ENCODE measurements at places on chromosomes 2 and 18.

DNA sequence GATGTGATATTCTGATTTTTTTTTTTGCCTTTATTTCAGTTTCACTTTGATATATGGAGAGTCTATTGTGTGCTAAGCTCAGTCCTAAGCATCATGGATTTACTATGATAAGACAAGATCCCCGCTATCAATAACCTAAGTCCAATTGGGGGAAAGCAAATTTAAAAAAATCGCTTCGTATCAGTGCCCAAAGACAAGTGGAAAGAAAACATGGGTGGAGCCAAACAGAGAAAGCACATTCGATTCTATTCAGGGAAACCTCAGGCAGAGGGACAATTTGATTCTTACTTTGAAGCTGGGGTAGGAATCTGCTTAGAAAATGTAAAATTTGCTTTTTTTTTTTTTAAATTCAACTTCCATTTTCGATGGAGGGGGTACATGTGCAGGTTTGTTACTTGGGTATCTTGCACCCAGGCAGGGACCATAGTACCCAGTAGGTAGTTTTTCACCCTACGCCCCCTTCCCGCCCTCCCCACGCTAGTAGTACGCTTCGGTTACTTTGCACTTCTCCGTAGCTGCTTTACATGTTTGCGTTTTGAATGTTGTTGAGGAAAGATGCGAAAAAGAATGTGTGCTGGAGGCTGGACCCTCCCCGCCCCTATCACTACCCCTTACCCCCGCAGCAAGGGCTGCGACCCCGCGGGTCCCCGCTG lies 12.4 kb downstream of the KIF5C start:
- DNase-seq: no peak

GRCh38 chr2:239538357-239539052 lies 137.7 kb upstream of the HDAC4 start:
- DNase-seq: peak; percentile 16

- no peak for DNase-seq
These were observed 21.2 kb upstream of the DARS1 start for GRCh38 chr2:136006658-136007057.

GRCh38 chr2:227822416-227823003 lies 8.9 kb downstream of the CCL20 start:
- DNase-seq: no peak

DNA sequence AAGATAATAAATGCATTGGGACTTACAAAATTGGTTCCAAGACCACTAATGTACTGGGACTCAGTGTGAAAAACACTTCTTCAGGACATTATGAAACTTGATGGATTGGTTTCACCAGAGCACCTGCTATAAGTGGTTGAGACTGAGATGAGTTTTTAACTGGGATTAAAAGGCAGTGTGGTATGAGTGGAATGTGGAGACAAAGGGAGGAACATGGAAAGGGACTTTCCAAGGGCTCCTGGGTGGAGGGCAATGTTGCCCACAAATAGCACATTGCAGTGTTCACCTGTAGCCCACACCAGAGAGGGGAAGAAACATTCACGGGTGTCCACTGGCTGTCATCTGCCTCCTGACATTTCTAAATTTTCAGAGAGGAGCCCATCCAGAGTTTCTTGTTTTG lies 253.3 kb upstream of the TANK start:
- DNase-seq: no peak

DNA sequence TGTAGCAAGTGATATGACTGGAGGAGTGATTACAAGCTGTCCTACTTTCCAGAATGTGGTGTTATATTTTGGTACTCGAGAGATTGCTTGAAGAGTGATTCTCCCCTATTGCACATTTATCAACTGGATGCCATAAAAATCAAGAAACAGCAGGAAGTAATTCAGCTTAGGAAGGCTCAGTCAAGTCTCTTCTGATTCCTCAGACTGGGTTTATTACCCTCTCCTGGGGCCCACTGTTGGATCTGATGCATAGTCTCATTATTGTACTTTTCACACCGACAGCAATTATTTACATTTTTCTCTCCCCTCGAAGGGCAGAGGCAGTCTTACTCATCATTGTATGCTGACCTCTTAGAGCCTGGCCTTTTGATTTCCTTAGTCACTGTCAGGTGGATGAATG lies 9.3 kb downstream of the NOSTRIN start:
- DNase-seq: no peak

GRCh38 chr18:8822643-8823042 lies 117.3 kb downstream of the MTCL1 start:
- DNase-seq: no peak

GRCh38 chr2:208627110-208627884 lies 220.7 kb downstream of the PTH2R start:
- DNase-seq: no peak

DNA sequence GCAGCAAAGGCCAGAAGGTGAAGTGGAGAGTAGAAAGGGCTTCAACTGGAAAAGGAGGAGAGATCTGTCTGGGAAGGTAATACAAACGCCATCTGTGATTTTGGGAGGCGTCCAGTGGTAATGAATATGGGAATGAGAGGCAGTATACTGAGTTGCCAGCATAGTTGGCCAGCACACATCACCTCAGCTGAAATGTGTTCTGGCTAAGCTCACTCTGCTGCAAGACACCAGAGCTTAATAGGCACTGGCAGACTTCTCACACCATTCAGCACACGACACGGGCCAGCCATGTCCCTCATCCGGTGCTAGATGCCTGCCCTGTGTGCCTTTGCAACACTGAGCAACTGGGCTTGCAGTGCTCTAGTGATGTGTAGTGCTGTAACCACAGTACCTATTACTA lies 277.1 kb downstream of the PIEZO2 start:
- no peak for DNase-seq

DNA sequence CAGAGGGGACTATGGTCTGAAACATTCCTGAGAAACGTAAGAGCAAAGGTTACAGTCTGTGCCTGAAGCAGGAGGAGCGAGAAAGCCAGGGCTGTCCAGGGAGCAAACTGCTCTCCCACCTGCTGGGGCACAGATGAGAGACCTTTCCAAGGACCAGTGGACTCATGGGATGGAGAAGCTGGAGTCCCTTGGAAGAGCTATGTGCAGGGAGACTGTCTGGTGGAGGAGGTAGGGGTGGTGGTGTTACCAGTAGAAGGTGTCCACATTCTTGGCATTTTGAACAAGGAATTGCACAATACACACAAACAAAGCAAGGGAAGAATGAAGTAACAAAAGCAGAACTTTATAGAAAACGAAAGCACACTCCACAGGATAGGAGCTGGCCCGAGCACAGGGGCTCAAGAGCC lies 97.9 kb upstream of the CYRIA start:
- no peak for DNase-seq

DNA sequence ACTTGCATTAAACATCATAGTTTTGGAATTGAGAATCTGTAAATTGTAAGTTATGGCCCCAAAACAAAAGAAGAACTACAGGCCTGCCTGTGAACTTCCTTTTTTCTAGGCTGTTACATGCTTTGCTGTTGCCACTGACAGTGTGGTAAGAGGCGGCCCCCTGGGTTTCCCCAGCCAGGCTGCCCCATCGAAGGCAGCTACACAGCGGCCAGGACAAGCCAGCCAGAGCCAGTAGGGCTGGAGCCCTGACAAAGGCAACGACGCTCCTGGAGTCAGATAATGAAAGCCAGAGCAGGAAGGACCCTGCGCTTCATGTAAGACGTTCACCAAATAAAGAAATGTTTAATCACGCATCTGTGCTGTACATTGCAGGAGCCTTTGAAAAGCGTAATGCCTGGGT lies 55.0 kb downstream of the ANKRD44 start:
- DNase-seq: peak; percentile 72

GRCh38 chr18:24019641-24020331 lies 5.2 kb downstream of the TTC39C start:
- no peak for DNase-seq

DNA sequence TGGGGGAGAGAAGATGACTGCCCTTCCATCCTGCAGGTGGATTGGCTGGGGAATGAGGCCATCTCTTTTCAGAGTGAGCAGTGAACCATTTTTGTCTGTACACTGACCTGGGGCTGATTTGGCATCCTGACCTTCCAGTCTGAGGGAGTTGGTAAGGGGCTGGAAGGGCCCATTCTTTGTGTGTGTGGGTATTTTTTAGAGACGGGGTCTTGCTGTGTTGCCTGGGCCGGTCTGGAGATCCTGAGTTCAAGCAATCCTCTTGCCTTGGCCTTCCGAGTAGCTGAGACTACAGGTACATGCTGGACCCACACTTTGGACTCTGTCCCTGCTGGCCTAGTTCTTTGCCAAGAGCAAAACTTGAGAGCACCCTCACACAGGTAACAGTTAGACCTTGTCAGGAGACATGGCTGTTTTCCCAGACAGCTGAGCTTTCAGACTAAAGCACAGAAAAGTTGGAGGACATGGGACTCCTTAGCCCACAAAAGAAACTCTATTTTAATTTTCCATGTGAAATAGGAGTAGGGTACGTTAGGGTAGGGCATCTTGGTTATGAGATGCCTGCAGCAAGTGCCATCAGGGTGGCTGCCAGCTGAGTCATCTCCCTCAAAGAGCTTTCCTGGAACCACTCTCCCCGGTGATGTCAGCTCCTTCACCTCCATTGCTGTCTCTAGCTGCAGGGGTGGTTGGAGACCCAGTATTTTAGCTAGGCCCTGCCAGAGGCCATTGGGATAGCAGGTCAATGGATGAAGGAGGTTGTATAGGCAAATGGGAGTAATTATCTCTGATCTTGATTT lies 60.7 kb downstream of the DGKD start:
- no peak for DNase-seq

DNA sequence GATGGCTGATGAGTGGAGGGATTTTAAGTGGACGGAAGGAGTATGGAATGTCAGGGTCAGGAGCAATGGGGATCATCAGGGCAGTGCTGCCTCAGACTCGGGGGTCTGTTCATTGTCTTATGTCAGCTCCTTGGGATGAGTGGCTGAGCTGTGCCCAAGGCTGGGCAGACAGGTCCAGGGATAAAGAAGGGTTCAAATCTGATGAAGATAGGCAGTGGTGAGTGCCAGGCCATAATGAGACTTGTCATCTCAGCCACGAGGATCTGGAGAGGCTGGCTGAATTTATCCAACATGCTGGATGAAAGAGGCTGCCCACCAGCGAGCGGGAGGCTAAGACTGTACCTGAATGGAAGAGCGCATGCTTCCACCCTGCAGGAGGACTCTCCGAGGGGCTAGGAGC lies 46.3 kb upstream of the APCDD1 start:
- no peak for DNase-seq

GRCh38 chr2:153871231-153872221 lies at the start of gene GALNT13:
Gene GALNT13 (plus strand): TSS chr2:153871922.
- peak; percentile 69 for DNase-seq

GRCh38 chr2:159094173-159094737 lies 125.8 kb downstream of the TANC1 start:
- DNase-seq: no peak

GRCh38 chr2:96501886-96502810 lies 3.0 kb downstream of the NEURL3 start:
- DNase-seq: no peak

GRCh38 chr2:68195096-68195495 lies 37.4 kb downstream of the PNO1 start:
- DNase-seq: no peak

DNA sequence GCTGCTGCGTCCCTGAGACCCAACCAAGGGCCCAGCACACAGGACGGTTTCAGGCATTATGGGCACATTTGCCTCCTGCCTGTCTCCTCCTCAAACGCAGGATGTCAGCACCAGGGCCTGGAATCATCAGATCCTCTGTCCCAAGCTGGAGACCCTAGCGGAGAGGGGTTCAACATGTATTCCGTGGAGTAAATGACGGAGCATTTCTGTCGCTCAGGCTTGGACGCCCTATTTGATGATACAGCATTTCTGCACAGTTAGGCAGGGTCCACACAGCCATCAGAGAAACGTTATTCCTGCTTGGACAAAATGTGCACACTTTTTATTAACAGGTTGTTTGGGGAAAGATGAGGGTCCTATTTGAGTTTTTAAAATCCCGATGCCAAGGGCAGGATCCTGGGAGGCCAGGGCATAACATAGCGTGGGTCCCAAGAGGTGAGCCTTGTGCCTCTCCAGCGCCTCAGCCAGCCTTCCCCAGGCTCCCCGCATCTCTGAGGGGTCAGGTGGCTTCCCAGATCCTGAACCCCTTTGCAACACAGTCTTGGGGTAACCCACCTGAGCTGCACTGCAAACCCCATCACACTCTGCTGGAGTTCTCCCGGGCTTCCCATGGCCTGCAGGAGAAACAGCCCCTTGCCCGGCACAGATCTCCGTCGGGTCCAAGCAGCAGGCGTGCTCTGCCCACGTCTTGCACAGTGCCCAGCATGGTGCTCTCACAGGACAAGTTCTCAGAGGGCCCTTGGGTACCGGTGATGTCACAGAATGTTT lies 319.7 kb upstream of the MYT1L start:
- no peak for DNase-seq

- DNase-seq: no peak
These were observed 87.7 kb upstream of the CXCR4 start for GRCh38 chr2:136205615-136206014.

GRCh38 chr2:50895041-50895440 lies 136.9 kb downstream of the NRXN1 start:
- DNase-seq: no peak

DNA sequence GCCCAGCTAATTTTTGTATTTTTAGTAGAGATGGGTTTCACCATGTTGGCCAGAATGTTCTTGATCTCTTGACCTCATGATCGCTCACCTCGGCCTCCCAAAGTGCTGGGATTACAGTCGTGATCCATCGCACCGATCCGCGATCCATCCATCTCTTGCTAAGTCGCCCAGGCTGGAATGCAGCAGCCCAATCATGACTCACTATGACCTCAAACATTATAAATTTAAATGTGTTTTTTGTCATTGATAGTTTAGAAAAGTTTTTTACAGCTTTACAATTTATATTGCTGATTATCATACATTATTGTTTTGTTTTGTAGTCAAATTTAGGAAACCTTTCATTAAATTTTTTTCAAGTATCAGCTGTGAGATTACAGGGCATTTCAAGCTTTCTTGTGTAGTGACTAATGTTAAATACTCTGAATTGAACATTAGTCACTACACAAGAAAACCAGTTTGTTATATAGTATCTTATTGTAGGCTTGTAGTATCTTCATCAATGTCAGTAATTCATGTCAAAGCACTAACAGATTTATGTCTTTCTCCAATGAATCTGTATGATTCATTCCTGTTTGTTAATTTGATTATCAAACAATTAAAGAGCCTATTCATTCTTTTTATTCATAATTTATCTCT lies 37.5 kb downstream of the NR4A2 start:
- DNase-seq: no peak

DNA sequence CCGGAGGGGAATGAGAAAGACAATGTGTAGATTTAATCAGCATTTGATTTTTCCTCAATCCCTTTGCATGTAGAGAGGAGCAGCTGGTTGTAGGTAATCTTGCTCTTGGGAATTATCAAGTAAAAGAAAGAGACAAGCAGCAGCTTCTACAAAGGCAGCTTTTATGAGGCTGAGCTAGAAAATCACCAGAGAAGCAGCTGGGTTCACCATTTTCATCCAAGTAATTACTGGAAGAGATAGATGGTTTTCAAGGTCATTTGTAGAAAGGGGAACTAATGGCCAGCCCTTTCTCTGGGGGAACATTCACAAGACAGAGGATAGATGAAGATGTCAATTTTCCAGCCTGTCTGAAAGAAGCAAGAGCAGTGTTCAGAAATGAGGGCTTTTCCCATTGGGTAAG lies 113.0 kb downstream of the RND3 start:
- no peak for DNase-seq

GRCh38 chr18:63306819-63307550 lies 12.6 kb downstream of the BCL2 start:
- no peak for DNase-seq
